ENCODE measurements at places on chromosomes 7 and 10.

- DNase-seq = no peak
These were observed 186.5 kb upstream of the BET1 start for GRCh38 chr7:94190599-94191061.

DNA sequence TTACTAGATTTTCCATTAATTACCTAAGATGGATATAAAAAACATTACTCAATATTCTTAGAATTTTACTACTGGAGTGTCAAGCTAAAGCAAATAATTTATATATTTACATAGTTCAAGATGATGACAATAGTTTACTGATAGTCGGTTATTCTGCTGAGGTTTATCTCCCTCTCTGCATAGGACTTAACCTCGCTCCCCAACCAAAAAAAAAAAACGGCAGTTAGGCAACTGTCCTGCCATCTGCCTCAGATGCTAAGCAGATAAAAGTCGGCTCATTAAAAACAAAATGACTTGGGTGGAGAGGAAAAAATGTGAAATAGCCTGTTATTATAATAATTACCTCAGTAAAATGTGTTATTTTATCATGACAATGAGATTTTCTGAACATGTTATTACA lies 14.0 kb upstream of the ITGB8 start:
- DNase-seq = no peak

- DNase-seq = no peak
These were observed 128.5 kb upstream of the PRR15 start for GRCh38 chr7:29435167-29435566.

DNA sequence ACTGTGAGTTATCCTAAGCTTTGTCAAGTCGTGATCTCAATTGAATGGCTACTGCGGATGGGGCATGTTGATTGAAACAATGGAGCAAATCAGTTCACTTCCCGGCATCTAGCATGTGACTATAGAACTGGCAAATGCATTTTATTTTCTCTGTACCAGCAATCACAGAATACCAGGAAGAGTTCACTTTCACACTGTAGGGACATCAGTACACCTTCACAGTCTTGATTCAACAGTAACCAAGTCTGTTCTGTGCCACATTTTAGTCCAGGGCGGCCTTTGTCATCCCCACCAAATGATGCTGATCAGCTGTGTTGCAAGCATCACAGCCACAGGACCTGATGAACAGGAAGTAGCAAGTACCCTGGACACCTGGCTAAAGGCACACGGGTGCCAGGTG lies 32.1 kb upstream of the JAKMIP3 start:
- no peak for DNase-seq

DNA sequence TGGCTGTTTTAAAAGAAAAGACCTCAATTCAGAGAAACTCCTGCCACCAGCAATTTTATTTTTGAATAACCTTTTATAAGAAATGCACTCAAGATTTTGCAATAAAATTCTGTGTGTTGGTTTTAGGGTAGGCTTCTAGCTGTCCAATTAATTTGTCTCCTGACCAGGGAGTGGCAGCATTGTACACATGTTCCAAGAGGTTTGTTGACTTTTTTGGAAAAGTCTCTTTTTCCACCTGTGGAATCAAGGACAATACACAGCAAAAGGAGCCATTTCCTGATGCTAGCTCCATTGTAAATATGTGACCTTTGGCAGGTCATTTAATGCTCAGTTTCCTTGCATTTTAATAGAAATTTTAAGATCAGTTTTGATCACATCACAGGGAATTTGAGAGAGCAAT lies 1.8 kb downstream of the GIMAP5 start:
- no peak for DNase-seq

DNA sequence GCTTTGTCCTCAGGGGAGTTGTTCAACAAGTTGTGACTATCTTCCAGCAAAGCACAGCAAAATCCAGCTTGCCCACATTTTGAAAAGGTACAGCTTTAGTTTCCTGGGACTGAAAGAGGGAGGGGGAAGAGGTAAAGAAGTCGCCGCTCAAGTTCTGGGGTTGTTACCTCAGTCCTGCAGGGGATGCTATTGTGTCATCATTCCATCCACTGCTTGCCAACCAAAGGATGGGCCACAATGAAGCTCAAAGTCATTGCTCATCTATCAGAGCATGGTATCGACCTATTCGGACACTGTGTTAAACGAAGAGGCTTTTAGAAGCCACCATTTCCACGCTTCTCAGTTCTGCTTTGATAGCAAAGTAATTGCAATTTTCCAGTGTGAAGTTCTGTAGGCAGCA lies 34.3 kb downstream of the NPY start:
- no peak for DNase-seq

- no peak for DNase-seq
These were observed 28.0 kb upstream of the ARHGAP21 start for GRCh38 chr10:24751716-24752115.

DNA sequence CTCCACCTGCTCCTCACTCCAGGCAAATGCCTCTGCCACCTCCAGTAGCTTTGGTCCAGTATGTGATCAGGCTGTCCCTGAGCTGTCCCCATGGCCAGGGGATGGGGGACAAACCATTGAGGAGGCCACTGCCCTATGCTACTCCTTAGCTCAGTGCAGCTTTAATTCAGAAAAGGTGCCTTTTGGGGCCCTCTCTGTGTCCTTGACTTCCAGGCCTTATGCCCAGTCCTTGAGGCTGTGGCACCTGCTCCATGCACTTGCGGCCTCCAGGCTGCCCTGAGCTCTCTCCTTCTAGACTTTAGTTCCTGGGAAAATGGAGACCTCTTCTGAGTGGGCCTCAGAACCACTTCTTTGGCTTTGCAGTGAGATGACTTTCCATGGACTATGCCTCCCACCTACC lies 650.8 kb upstream of the CELF2 start:
- no peak for DNase-seq

DNA sequence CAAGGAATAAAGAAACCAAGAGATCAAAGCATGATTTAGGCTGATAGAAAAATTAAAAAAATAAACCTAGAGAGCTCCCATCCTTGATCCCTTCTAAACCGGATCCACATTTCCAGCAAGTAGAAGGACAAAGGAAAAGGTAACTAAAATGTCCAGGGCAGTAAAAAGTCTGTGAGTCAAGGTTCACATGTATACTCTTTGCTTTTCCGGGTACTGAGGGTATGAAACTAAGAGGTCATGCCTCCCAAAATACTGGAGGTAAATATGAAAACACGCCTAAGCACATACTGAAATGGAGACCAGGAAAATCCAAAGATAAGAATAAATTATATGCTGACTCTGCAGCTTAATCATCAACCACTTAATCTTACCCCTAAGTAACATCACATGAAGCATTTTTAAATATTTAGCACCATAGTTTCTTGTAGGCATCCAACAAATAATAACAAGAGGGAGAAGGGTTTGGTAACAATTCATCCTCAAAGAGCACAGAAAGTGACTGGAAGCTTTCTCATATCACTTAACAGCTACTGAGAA lies 35.4 kb downstream of the JAZF1 start:
- DNase-seq = no peak

- no peak for DNase-seq
These were observed 97.0 kb downstream of the LHPP start for GRCh38 chr10:124558339-124559321.

GRCh38 chr10:13515467-13515866 lies 13.3 kb downstream of the BEND7 start:
- no peak for DNase-seq

GRCh38 chr10:43861966-43862751 lies 213.5 kb upstream of the ZNF32 start:
- DNase-seq = no peak

- DNase-seq = no peak
These were observed 213.1 kb downstream of the CHRM2 start for GRCh38 chr7:137081321-137082093.

GRCh38 chr10:113415246-113415645 lies 137.6 kb upstream of the HABP2 start:
- no peak for DNase-seq

DNA sequence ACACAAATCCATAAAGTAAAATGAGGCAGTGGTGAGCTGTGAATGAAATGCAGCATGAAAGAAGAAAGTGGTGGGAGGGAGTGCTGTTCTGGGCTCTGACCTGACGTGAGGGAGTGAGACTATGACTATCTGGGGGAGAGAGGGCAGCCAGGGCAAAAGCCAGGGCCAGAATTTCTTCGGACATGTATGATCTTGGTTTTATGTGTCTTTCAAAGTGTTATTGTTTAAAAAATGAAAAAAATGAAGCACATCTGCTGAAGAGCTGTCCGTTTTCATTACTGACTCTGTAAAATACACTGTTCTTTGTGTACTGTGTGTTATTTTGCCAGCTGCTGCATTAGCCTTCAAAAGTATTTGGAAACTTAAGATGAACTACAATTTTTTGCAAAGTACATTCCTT lies 70.2 kb upstream of the KLF14 start:
- DNase-seq = no peak

- DNase-seq = no peak
These were observed 42.6 kb upstream of the AMPH start for GRCh38 chr7:38673795-38674194.

GRCh38 chr7:101134399-101134980 lies 7.6 kb downstream of the SERPINE1 start:
- no peak for DNase-seq

DNA sequence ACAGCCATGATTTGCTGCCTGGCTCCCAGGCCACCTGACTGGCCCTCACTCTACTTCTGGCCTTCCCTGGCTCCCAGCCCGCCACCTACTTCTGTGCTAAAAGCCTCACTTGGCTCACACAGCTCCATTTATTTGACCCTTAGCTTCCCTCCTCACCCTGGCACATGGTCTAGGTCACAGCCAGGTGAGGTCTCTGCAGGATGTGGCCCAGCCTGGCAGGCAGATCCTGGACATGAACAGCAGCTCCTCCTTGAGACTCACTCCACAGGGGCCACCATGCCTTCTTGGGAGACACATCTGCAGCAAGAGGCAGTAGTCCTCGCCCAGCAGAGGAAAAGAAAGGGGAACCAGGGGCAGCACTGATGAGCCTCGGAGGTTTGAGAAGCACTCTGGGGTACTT lies 64.6 kb downstream of the GRID1 start:
- no peak for DNase-seq

- DNase-seq = no peak
These were observed 53.0 kb downstream of the GSDME start for GRCh38 chr7:24704311-24704710.

- no peak for DNase-seq
These were observed 312.1 kb downstream of the PRKG1 start for GRCh38 chr10:51386248-51386885.

DNA sequence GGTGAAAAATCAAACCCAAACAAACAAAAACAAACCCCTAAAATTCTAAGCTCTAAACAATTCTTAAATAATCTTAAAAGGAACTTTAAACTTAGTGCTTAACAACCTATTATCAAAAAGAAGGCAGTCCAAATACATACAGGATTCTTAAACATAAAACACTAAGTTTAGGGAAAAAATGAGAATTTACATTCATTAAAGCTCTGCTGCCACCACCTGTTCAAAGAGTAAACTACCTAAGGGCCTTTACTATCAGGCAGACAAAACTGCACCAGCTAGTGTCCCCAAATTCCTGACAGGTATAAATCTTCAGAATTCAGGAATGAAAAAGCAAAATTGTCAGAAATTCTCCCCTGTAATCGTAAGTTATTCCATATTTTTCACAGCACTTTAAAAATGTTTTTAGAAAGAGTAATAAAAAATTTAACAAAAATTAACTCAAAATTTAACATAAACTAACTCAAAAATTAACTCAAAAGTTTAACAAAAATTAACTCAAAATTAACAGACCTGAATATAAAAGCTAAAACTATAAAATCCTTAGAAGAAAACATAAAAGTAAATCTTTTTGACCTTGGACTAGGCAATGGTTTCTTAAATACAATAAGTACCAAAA lies 55.1 kb downstream of the PDZD8 start:
- no peak for DNase-seq

GRCh38 chr10:3563298-3563697 lies 221.7 kb downstream of the KLF6 start:
- no peak for DNase-seq

DNA sequence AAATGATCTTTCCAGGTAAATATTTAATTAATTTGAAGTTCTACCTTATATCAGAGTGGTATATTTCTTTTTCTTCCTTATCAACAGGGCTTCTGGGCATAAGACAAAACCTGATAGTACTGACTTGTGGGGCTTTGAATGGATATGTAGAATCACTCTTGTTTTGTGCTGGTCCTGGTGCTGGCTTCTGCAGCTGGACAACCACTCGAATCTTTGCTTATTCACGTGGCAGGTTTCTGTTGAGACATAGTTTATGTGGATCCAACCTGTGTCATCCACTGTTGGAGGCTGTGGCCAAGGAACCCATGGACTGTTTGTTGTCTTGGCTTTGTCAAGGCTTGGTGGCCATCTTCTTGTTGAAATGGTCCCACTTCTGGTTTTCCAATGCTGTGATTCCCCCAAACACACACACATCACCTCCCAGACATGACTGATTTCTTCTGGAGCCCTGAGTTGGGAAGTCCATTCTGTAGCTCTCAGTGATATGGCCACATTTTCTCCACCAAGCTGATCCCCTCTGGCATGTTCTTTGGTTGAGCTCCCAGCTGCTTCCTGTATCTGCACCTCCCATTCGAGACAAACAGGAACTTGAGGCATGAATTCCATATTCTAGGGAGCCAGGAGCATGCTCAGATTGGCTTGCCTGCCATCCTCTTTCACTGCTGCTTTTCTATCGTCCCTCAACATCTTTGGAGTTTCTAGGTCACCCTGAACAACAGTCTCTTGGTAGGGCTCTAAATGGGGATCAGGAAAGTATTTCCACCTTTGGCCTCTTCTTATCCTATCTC lies 19.5 kb downstream of the TAS2R41 start:
- DNase-seq = no peak

DNA sequence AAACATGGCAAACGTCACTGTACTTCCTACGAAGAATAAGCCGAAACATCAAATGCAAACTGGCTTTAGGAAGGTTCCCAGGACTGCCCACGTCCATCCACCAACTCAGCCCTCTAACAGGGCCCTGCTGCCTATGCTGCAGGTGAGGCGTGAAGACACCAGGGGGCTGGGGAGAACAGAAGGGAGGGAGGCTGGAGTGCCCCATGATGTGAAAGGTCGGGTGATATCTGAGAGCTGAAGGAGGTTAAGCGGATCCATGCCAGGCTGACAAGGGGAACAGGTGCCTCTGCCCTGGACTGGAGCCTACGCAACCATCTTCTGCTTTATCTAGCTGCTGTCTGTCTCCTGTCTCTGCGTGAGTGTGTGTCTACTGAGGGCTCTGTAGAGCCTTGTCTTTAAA lies 40.2 kb upstream of the ATP6V0A4 start:
- DNase-seq = no peak

GRCh38 chr10:120666308-120666707 lies 184.9 kb upstream of the WDR11 start:
- DNase-seq = no peak
